ENCODE measurements at places on chromosomes 3 and 15.

GRCh38 chr15:74317820-74318375 lies 49.5 kb downstream of the CYP11A1 start:
- DNase-seq, result no peak

DNA sequence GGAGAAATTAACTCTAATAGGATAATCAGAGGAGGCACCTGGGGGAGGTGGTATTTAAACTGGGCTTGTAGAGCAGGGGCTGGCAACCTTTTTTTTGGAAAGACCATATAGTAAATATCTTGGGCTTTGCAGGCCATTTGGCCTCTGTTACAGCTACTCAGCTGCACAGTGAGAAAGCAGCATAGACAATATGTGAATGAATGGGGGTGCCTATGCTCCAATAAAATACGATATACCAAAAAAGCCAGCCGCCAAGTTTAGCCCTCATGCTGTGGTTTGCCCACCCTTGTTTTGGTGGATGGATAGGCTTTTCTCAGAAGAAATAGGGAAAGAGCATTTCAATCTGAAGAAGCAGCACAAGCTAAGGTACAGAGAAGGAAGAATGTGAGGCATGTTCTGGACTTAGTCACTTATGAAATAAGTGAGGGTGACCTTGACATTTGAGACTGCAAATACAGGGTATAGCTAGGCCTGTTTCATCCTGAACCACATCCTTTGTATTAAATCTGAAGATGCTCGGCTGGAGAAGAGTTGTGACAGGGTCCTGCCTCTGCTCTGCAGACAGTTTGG lies 131.0 kb upstream of the NR2E3 start:
- no peak for DNase-seq

DNA sequence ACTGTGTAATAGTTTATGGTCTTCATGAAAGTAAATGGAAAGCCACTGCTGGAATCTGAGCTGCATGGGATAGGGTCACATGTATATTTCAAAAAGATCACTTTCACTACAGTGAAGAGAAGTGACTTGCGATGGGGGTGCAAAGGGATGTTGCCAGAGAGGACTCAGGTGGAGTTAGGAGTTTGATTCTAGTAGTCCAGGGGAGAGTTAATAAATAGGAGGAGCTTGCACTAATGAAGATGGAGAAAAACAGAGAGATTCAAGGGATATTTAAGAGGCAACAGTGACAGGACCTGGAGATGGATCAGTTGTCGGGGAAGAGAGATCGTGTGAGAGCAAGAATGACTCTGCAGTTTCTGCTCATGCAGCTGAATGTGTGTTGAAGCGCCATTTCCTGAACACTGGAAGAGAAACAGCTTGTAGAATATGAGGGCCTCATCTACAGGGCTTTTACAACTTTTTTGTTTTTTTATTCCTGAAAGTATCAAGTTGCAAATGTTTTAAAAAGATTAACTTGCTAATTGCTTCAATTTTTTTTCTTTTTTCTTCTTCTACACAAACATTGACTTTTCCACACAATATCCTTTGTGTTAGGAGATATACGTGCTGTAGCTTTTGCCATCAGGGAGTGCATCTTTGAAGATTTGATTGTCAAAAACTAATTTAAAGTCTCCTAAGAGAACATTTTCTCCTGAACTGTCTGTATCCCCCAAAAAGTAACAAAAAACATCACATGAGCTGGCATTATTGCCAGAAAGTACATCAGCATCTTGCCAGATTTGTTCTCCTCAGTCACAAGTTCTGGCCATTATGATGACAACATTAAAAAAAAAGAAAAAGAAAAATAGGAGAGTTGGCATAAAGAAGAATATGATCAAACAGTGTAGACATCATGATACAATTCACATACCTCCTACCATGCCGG lies 37.5 kb downstream of the SETMAR start:
- no peak for DNase-seq

DNA sequence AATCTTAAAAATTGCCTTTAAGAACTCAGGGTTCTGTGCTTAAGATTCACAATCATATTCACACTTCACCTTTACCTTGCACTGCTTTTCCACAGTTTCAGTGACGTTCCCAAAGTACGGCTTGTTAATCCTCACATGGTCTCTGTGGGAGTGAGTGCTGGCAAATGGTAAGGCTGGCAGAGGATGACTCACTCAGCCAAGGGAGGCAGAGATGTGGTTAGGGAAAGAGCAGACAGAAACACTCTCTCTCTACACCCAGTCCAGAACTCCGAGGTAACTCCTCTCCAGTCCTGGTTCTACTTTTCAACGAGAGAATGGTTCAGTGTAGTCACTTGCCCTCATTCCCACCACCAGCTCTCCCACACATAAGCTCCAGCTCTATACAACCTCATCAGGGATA lies 33.1 kb downstream of the RASGRP1 start:
- DNase-seq, result no peak

- no peak for DNase-seq
Observed at GRCh38 chr3:30779686-30780287, 114.7 kb downstream of the GADL1 start.

DNA sequence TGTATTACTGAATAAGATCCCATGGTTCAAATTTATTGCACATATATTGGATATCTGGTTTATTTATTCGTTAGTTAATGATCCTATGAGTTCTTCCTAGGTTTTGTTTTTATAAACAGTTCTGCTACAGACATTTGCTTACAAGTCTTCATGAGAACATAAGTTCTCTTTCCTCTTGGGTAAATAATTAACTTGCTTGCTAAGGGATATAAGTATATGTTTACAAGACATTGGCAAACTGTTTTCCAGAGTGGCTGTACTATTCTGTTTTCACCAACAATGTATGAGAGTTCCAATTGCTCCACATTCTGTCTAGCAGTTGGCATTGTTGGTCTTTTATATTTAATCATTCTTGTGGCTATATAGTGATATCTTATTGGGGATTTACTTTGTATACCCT lies 341.8 kb upstream of the GBE1 start:
- no peak for DNase-seq

GRCh38 chr3:129605922-129606635 lies 397 bp downstream of the PLXND1 start:
- no peak for DNase-seq

DNA sequence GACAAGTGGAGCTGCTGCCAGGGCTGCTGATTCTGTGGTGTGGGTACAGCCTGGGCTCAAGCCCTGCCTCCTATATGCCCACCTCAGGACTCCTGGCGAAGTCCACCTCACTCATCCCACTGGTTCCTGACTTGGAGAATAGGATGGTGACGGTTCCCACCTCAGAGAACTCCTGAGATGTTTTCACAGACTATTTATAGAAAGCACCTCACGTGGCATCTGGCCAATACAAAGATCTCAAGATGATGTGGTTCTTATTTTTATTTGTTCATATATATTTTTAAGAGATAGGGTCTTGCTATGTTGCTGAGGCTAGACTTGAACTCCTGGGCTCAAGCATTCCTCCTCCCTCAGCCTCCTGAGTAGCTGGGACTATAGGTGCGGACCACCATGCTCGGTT lies 236.9 kb upstream of the BHLHE40 start:
- DNase-seq, result no peak

GRCh38 chr3:38479431-38480092 lies 16.6 kb upstream of the EXOG start:
- DNase-seq, result peak; percentile 28

- no peak for DNase-seq
Observed at GRCh38 chr3:95277613-95278012, 1214.8 kb downstream of the NSUN3 start.

- no peak for DNase-seq
Observed at GRCh38 chr3:71305231-71306206, 278.0 kb downstream of the FOXP1 start.

GRCh38 chr15:100807028-100807427 lies 72.6 kb upstream of the ALDH1A3 start:
- no peak for DNase-seq

GRCh38 chr3:64188810-64189560 lies 36.3 kb downstream of the PRICKLE2 start:
- no peak for DNase-seq

DNA sequence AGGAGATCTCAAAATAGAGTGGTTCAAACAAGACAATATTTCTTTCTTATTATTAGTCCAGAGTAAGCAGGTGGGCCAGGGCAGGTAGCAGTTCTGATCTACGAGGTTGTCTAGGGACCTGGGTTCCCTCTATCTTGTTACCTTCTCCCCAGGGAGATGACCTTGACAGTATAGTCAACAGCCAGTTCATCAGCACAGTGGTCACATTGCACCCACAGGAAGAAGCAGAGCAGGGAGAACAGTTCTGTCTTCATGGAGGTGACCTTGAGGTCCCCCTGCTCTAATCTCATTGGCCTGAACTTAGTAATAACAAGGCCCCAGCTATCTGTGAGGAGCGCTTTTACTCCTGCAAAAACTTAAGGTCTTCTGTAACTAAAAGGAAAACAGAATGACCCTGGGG lies 21.7 kb downstream of the SLC49A4 start:
- DNase-seq, result no peak

- no peak for DNase-seq
Observed at GRCh38 chr3:172153335-172153861, 114.0 kb downstream of the FNDC3B start.

DNA sequence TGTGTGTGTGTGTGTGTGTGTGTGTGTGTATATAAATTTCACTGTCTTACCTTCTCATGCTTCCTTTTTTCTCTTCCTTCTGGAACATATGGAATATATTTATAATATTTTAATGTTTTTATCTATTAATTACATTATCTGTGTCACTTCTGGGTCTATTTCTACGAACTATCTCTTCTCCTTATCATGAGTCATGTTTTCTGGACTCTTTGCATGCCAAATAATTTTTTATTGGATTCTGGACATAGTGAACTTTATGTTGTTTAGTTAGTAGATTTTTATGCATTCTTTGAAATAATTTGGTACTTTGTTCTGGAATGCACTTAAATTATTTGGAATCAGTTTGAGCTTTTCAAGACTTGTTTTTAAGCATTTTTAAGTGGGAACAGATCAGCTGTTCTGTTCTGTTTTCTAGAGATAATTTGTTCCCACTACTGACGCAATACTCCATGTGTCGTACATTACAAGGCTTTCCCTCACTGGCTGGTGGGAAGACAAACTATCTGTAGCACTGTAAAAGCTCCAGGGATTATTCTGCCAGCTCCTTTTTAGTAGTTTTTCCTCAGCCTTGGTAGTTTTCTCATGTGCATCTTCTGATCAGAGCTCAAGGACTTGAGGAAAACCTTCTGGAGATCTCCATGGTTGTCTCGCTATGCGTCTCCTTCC lies 302.0 kb downstream of the CLSTN2 start:
- no peak for DNase-seq

GRCh38 chr3:104546301-104546700 lies 820.4 kb upstream of the ALCAM start:
- no peak for DNase-seq

GRCh38 chr3:46895204-46895660 lies 17.7 kb downstream of the PTH1R start:
- DNase-seq, result peak; percentile 51

GRCh38 chr3:11522953-11523571 lies 120.7 kb downstream of the VGLL4 start:
- DNase-seq, result no peak

- no peak for DNase-seq
Observed at GRCh38 chr3:192239956-192240355, 487.4 kb downstream of the FGF12 start.

DNA sequence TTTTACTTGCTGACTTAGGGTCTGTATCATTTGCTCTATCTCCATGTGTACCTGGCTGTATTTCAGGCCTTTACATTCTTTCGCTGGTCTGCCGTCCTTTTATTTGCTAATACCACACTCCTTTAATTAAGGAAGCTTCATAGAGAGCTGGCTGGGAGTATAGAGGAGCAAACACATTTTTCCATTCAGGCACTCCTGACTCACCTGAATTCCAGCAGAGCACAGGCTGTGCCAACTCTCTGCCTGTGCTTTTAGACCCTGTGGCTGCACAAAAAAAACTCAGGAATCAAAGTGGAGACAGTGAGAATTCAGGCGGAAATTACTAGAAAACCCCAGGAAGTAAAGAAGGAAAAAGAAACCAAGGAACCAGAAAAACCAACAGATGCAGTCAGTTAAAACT lies 29.0 kb upstream of the ATP10A start:
- no peak for DNase-seq

DNA sequence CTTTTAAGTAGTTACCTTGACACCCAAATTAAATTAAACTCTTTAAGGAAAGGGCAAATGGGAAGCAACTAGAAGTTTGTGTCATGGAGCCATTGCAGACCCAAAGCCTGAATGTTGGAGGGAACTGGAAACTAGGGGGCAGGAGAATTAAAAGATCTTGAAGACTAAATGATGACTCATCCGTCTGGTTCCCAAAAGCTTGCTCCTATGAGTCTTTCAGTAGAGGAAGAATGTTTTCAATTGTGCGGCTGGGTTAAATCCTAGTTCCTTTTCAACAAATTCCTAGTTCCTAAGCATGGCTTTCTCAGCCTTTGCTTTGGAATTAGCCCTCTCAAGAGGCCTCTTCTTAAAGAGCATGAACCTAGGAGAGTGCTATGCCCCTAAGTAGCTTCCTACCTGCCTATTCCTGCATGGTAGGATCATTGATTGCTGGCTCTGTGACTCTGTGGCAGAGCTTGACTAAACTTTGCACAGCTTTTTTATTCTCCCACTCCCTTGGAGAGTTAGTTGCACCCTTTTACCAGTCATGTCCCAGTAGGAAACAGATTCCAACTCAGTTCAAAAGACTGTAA lies 17.7 kb downstream of the CLEC3B start:
- DNase-seq, result no peak

GRCh38 chr3:85781806-85782205 lies 823.0 kb downstream of the CADM2 start:
- DNase-seq, result no peak

DNA sequence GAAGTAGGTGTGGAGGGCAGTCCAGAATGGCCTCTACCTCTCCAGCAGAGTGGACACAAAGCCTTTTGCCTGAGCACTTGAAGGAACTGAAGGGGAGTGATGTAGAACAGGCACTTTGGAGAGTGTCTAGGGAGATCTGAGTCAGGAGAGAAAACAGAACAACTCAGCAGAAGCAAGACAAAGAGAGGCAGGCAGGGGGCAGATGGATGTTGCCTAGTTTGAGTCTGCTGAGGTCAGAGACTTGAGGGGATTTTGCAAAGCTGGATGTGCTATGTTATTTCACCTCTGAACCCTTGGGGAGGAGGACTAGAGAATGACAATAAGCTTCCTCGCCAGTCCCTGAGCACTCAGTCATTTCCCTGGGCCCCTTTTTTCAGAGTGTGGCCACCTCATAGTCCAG lies 366.4 kb downstream of the EPHB1 start:
- no peak for DNase-seq

DNA sequence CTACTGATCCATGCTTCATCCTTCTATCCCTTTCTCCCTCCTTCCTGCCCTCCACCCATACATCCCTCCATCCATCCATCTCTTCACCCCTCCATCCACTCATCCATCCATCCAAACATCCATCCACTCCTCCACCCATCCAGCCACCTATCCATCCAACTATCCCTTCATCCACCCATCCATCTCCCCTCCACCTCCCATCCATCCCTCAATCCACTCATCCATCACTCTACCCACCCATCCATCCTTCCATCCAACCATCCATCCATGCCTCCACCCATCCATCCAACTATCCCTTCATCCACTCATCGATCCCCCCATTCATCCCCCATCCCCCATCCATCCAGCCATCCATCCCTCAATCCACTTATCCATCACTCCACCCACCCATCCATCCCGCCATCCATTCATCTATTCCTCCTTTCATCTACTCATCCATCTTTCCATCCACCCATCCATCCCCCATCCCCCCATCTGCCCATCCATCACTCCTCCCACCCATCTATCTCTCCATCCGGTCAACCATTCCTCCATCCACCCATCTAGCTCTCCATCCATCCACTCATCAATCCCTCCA lies 132.4 kb upstream of the IQSEC1 start:
- no peak for DNase-seq

- no peak for DNase-seq
Observed at GRCh38 chr3:16151109-16151508, 23.4 kb upstream of the GALNT15 start.

All from stimulated activated CD4-positive, alpha-beta T cell treated with anti-CD3 and anti-CD28 coated beads, Interleukin-12 subunit alpha, Interleukin-12 subunit beta, amount 100 ng/mL, for 48 hours (primary cell).